Stimulated activated CD4-positive, alpha-beta T cell treated with anti-CD3 and anti-CD28 coated beads, Interleukin-15, amount 100 ng/mL, for 1 hour (primary cell): ENCODE measurements at places on chromosomes 6 and 20.

DNA sequence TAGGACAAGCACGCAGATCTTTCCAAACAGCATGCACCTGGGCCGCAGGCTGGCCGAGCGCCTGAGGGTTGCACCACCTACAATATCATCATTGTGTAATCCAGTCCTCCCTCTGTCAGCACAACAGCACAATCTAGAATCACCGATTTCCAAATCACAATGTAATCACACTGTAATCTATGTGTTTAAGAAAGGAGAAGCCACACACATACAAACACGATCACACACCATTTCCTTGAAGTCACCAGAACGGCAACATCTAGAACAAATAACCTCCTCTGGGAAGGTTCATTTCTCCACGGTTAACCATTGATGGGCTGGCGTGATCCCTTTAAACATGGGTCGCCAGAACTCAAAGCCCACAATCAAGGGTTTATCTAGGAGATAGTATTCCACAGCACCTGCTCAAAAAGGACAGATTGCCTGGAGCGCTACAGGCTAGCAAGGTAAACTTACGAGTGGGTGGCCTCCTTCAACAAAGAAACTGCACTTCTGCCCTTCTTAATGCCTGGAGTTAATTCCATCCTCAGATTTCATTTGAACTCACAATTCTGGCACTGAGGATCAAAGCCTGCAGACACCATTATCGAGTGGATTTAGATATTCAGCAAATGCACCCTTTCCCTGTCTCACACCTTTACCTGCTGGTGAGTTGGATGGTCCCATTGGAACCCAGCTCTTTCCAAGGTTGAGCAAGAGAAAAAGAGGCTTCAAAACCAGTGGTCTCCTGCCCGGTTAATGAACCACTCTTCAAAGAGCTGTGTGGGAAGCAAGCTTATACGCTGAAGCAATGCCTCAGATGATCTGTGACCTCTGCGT, 83.8 kb upstream of the FOXQ1 start:
- no peak for DNase-seq

- no peak for DNase-seq
Observed at GRCh38 chr6:41651246-41651961, 13.1 kb downstream of the MDFI start.

GRCh38 chr20:38890497-38890818, 35.8 kb upstream of the FAM83D start:
- DNase-seq, result no peak

- DNase-seq, result no peak
Observed at GRCh38 chr20:46034039-46034438, 5.0 kb downstream of the SLC12A5 start.

- no peak for DNase-seq
Observed at GRCh38 chr6:107405002-107405401, 54.4 kb downstream of the PDSS2 start.

DNA sequence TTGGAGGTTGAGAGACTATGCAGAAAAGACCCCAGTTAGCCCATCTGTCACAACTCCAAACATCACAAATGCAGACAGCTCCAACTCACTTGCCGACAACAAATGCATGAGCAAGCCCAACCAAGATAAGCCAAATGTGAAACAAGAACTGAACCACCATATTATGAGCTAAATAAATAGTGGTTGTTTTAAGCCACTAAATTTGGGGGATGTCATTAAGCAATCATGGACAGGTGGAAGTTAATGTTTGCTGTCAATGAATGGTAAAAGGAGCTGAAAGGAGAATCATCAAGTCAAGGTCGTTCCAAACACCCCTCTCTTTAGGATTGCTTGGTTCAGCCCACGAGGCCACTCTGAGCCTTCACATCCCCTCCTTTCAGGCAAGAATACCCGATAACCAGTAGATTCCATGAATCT, 71.2 kb upstream of the PLCB4 start:
- DNase-seq, result no peak

GRCh38 chr6:140844167-140844566, 1288.6 kb upstream of the GJE1 start:
- no peak for DNase-seq

GRCh38 chr20:24773168-24773567, 175.9 kb upstream of the CST7 start:
- DNase-seq, result no peak

- no peak for DNase-seq
Observed at GRCh38 chr20:61629602-61630390, 377.7 kb downstream of the CDH4 start.

DNA sequence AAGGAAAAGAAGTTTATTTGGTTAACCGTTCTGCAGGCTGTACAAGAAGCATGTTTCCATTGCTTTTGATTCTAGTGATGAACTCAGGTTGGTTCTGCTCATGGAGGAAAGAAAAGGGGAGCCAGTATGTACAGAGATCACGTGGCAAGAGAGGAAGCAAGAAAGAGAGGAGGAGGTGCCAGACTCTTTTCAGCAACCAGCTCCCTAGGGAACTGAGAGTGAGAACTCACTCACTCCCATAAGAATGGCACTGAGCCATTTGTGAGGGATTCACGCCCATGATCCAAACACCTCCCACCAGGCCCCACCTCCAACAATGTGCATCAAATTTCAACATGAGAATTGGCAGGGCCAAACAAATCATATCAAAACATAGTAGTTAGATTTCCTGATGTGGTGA, 649.1 kb downstream of the EPM2A start:
- DNase-seq, result no peak

- DNase-seq, result no peak
Observed at GRCh38 chr6:137868721-137869548, 1.9 kb downstream of the TNFAIP3 start.

- DNase-seq, result no peak
Observed at GRCh38 chr6:149209871-149210775, 107.4 kb upstream of the TAB2 start.

DNA sequence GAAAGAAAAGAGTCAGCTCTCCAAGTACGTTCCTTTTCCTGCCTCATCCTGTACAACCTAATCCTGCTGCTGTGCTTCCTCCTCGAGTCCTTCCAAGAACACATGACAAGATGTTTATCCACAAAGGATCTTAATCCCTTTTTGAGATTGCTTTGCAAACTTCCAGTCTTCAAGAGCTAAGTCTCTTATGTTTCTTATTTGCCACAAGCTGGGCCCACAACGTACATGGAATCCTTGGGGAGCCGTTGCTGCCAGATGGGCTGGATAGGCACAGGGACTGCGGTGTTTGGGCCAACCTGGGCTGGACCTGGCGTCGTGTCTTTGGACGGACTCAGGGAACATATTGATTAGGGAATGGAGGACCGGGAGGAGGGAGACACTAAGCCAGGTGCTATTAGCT, 79.7 kb upstream of the AFDN start:
- DNase-seq, result no peak

DNA sequence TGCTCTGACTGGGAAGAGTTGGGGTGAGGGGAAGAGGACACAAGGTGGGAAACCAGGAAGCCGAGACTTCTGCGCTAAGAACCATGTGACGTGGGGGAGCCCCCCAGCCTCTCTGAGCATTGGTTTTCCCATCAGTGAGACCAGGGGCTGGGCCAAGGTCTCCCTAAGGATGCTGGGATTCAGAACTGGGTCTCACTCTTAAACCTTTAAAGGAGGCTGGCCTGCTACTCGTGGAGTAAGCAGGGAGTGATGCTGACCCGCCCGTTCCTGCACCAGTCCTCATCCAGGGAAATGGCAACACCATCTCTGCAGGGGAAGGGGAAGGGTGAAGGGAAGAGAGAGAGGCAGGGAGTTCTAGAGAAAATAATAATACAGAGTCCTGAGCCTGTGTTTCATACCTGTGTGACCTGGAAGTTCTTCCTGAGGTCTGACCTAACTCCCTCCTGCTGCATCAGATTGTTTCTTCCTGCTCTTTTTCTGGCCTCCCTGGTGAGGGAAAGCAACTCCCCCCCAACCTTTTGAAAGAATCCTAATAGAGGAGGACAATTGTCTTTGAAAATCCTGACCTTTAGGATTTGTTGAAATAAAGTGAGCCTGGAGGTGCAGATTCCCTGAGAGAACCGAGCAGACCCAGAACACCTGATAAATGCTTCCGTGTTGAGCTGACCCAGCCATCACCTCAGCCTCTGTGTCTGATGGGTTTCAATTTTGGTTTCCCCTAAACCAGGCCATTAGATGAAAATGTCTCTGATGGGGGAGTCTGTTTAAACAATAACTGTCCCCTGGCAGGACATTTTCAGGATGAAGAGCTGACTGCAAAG, 3.0 kb upstream of the GRM4 start:
- DNase-seq, result no peak

- no peak for DNase-seq
Observed at GRCh38 chr20:3195590-3196237, 8.8 kb downstream of the DDRGK1 start.

DNA sequence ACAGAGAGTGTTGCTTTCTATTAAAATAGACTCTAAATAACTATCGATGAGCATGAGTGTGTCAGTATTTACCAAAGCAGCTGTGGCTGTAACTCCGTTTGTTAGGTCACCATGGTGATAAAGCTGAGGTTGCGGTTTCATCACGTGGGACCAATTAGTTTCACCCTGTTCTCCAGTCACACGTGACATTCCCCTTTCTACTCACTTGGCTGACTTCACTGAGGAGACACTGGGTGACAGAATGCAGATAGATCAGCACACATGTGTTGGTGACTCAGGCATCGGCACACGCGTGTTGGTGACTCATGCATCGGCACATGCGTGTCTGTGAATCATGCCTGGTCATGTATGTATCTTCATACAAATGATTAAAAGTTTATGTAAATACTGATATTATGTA, 285.4 kb downstream of the THBS2 start:
- DNase-seq, result no peak

- DNase-seq, result no peak
Observed at GRCh38 chr6:124882579-124883393, 79.5 kb upstream of the RNF217 start.

GRCh38 chr6:7195339-7196018, 87.7 kb downstream of the RREB1 start:
- no peak for DNase-seq
